Dermis microvascular lymphatic vessel endothelial cell (primary cell): ENCODE measurements at places on chromosomes 6 and 20.

DNA sequence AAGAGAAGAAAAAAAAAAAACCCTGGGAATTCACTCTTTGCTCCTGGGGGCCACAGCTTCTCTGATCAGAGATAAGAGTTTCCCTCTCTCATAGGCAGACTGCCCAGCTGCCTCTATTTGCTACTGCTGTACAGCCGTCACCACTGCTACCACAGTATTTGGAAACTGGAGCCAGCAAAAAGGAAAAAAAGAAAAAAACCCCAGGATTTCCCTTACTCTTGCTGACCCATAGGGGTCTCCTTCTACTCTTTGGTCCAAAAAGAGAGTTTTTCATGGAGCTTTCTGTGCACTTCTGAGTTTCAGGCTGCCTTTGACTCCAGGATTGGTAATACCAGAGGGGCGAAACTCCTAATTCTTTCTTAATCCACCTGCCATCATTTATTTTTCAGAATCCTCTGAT, 89.7 kb downstream of the MDGA1 start:
- peak; percentile 7 for DNase-seq

GRCh38 chr6:154432533-154433476, 76.2 kb upstream of the IPCEF1 start:
- DNase-seq, result peak; percentile 95

- DNase-seq, result peak; percentile 66
Observed at GRCh38 chr20:62929051-62929538, 2.8 kb upstream of the DIDO1 start.

- no peak for DNase-seq
Observed at GRCh38 chr20:44279228-44279627, 31.8 kb downstream of the FITM2 start.

DNA sequence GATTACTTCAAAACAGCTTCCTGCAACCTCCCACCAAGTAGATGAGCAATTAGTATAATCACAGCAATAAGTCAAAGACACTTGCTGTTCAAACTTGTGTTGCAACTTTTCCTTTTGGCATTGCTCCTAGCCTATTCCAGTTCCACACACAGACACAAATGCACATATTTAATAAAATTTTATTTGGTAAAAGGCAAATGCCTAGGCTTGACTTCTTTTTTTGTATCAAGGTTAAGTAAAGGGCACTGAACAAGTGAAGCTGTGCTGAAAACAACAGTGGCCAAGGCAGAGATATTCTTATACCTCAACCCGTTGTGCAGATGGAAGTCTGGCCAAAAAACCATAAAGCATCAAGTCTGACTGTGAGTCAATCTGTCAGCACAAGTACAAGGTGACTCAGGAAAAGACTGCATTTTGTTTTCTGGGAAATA, 708.4 kb upstream of the CITED2 start:
- no peak for DNase-seq

DNA sequence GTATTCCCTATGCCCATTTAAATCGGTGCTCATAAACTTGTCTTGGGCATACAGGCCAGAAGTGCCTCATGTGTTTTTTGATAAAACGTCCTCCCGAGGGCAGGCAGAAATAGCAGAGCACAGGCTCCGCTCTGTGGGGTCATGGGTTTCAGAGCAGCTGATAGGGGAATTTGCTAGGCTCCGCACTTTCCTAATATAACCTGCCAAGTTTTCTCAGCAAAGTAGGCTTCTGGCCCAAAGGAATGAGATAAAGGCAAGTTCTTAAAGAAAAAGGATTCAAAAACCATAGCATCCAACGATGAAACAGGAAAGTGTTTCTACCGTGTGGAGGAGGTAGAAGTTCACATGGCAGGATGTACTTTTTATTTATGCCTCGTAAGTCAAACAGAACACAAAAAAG, 69.8 kb upstream of the RALGAPA2 start:
- DNase-seq, result peak; percentile 65

DNA sequence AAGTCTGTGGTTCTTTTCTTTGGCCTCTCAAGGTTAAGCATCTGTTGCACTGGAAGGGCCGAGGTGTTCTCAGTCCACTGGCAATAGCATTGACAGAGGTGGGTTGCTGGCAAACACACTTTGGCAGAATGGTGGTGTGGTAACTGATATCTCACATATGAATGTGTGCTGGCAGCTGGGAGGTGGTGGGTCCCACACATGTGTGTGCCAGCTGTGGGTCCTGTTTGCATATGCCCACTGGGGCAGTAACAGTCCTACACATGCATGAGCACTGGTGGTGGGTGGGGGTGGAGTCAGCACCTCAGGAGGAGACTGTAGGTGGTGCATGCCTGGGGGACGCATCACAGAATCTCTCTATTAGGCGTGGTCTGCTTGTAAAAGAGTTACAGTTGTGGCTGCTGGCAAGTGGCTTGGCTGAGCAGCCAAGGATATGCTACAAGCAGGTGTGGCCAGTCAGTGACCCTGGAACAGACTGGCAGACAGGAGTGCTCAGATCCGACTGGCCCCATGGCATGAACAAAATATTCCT, 934.3 kb downstream of the GRIK2 start:
- no peak for DNase-seq

- DNase-seq, result no peak
Observed at GRCh38 chr6:168609026-168609685, 168.2 kb downstream of the SMOC2 start.

DNA sequence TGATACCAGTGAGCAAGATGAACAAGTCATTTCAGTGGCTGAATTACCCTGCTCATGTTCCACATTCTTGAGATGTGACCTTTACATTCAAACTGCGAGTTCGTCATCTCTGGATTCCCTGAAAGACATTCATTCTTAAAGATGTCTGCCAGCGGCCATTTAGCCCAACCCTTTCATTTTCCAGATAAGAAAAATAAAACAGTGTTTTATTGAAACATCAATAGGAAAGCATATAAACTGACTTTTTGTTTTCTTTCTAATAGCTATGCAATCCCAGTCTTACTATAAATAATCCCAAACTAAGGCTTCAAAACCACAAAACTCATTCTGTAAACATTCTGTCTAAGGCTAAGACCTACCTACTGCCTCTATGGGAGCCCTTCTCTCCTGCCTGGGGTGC, 134.0 kb downstream of the SAMD5 start:
- DNase-seq, result no peak

DNA sequence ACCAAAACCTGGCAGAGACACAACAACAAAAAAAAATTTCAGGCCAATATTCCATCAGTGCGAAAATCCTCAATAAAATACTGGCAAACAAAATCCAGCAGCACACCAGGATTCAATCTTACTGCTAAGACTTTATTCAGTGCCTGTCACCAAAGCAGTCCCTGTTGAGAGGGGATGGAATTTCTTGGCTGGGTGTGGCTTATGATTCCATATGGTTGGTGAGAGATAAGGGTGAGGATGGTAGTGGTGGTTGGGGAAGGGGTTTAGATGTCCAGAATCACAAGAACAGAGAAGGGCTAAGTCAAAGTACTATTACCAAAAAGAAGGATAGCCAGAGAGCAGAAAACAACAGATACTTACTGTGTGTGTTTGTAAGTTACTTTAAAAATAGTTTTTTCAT, 152.8 kb upstream of the SLC35B3 start:
- no peak for DNase-seq
